ENCODE measurements at places on chromosomes 16 and 17.

DNA sequence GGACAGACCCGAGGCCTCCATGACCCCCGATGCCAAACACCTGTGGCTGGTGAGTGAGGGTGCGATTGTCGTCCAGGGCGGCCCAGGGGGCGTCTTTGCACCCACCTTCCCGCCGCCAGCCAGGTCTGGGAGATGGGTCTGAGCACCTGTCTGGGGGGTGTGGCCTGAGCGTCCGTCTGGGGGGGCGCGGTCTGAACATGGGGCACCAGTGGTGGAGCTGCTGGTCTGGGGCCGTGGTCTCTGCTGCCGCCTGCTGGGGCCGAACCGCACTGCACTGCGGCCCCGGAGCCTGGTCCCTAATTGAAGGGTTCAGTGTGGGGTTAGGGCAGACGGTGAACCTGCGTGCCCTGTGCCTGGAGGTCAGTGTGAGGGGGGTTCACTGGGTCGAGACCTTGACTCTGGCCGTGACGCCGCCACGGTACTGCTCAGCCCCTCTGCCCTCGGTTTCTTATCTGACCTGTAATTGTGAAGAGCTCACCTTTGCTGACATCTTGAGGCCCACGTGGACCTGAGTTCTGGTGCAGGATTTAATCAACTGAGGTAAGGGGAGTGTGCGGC lies 12.6 kb upstream of the TCF25 start:
- peak; percentile 43 for DNase-seq

GRCh38 chr16:9264067-9264466 lies 172.6 kb downstream of the HAPSTR1 start:
- DNase-seq: peak; percentile 11

DNA sequence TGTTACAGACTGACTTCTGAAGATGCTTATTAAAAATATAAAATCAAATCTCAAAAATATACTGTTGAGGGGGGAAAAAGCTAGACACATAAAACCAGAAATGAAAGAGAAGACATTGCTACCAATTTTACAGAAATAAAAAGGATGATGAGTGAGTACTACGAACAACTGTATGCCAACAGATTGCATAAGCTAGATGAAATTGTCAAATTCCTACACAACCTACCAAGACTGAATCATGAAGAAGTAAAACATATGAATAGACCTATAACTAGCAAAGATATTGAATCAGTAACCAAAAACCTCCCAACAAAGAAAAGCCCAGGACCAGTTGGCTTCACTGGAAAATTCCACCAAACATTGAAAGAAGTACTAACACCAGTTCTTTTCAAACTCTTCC lies 3.5 kb upstream of the CAPNS2 start:
- no peak for DNase-seq

- DNase-seq: no peak
Observed at GRCh38 chr17:28508211-28508724, 2.1 kb downstream of the FOXN1 start.

- DNase-seq: no peak
Observed at GRCh38 chr17:4209611-4210010, 54.2 kb downstream of the ANKFY1 start.

GRCh38 chr17:64585146-64585545 lies 77.0 kb downstream of the SMURF2 start:
- DNase-seq: no peak

- no peak for DNase-seq
Observed at GRCh38 chr16:9144106-9144505, 52.7 kb downstream of the HAPSTR1 start.

Data from RKO (cell line).